Caudate nucleus (tissue), 63 donors: ENCODE measurements at places on chromosomes 2 and 18.

DNA sequence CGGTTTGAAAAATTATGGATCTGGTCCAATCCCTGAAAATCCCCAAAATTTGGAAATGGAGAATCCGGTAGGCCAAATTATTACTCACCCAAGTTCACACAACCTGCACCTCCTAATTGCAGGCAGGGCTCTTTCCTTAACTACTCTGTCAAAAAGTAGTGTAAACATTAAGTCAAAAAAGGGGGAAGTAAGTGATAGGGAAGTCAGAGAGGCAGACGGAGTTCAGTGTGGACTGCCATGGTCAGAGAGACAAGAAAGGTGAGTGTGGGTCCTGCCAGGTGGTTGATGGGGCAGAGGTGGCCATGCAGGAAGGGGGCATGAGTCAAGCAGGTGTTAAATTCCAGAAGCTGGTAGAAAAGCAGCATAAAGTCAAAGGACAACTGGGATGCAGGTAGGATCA, 104.7 kb upstream of the STPG4 start:
- no peak for DNase-seq

- no peak for DNase-seq
These were observed 50.0 kb downstream of the CPO start for GRCh38 chr2:206989311-206989710.

DNA sequence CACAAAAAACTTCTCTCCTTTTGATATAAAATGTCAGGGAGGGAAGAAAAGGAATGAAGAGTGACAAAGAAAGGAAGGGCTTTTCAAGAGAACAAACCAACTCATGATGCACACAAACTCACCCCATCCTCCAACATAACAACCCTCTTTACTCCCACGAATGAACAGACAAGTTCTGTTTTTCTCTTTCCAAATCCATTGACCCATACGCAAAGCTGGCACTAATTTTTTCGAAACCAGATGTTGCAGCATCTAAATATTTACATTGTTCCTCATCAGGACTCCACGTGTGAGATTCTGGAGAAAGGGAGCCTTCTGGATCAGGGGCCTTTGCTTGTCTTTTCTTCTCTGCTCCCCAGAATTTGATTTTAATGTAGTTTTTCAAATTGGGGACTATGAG, 143.3 kb upstream of the BCL2L11 start:
- no peak for DNase-seq

DNA sequence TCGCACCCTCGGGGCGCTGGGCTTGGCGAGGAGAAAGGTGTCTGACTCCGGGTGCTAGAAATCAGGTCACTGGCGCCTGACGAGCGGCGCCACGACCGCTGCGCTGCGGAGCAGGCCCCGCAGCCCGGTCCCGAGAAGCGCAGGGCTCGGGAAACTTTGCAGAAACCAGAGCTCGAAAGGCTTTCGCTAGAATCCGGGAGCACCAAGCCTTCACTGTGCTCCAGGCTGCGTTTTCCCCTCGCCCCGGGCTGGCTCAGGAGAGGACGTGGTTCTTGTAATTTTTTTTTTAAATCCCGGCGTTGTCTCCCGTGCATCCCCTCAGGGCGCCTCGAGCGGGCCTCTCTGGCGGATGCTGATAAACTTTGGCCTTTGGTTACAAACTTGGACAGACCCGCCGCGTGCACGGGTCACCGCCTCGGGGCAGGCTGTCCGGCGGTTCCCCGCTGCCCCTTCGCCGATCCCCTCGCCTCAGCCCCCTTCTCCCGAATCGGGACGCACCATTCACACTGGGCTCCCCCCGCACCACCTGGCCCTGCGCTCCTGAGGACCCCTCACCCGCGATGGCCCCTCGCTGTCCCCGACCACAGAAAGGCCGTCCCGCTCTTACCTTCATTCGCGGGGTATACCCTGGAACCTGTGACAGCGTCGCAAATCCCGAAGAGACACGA, 419 bp downstream of the EPHA4 start:
- no peak for DNase-seq

- DNase-seq: no peak
These were observed 82.2 kb upstream of the ITGA4 start for GRCh38 chr2:181374781-181375675.

GRCh38 chr2:234130777-234131181, 80.3 kb downstream of the SPP2 start:
- DNase-seq: peak; percentile 23

GRCh38 chr2:132901661-132902060, 231.7 kb upstream of the LYPD1 start:
- DNase-seq: no peak

GRCh38 chr2:123715467-123715982, 309.6 kb upstream of the CNTNAP5 start:
- DNase-seq: no peak

- no peak for DNase-seq
These were observed 633 bp downstream of the MALT1 start for GRCh38 chr18:58671632-58672564.

GRCh38 chr18:77911971-77912605, 662.4 kb downstream of the GALR1 start:
- no peak for DNase-seq

- no peak for DNase-seq
These were observed 400 bp upstream of the PRLH start for GRCh38 chr2:237565974-237566373.

- no peak for DNase-seq
These were observed 329.7 kb upstream of the KLHL29 start for GRCh38 chr2:23055251-23055650.

DNA sequence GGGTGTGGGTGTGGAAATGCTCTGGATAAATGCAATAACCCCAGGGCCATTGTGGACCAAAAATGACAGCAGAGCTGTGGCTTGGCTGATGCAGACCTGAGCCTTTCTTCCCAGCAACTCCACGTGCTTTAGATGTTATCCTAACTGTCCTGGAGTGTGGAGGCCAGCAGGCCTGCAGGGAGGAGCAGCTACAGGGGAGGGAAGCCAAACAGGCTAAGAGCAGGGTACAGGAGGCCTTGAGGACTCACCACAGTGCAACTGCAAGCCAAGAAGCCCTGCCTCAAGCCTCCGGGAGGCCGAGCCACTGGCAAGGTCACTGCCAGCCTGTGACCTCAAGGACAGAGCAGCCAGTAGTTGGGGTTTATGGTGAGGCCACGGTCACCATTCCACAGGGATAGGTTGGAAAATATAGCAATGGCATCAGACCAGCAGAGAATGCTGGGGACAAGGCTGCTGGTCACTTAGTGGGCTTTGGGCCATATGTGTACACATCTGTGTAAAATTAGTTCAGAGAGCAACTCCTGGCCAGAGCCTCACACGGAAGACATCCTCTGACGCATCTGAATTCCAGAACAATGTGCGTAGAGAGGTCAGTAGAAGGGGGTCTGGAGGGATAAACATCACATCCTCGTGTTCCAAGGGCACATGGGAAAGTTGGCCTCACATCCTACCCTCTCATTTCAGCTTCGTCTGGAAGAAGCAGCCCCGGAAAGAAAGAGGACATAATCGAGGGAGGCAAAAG, 76.2 kb upstream of the UPP2 start:
- no peak for DNase-seq

DNA sequence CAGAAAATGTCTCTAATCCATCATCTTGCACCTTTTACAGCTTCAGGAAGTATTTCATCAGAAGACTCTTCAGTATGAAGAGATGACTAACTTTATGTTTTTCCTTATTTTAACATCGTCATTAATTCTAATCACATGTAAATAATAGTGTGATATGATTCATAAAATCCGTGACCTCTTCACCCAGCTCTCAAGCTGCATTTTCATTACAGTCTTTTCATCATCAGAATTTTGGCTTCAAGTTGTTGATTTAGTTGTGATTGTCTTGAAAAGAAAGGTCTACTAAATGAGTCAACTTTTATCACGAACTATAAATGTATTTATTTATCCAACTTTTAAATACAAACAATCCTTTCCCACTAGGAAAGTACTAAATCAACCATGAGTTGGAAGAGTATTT, 410.3 kb downstream of the LRP1B start:
- no peak for DNase-seq

DNA sequence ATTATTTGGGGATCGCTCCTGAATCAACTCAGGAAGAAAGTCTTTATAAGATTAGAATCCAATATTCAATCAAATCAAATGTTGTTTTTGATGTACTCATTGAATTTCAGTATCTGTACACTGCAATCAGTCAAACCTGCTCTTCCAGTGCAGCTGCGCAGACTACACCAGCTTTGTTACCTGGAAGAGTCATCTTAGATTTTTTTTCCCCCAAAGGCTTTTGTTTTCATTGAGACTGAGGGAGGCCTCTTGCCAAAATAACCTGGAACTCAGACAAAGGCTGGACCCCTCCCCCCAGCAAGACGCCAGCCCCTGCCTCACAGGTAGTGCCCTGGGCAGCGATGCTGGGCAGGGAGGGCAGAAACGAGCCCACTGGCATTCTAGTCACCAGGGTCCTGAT, 74.8 kb downstream of the ARHGEF4 start:
- no peak for DNase-seq

DNA sequence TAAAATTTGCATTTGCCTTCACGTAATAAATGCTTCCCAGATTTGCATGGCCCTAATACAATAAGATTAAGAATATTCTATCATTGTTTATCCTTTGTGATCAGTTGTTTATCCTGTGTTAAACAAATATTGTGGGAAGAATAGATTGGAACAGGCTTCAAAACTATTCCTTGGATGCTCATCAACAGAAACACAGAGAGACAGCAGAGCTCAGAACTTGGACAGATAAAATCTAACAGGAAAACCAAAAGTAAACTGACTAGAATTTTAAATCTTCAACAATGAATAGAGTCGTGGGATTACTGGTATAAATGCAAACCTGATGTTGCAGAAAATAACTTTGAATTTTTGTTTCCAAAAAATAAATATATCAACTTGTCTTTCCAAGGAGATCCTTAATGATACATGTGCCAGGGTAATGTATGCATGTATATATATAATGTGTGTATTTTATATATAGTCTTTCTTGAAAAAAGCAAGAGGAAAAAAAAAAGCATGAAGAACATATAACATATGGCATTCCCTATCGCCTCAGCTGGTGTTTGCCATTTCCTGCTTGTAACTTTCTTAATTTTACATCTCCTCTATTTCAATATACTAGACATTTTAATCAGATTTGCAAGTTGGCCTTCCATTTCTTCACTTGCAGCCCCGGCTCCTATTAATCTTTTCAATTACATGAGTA, 59.9 kb upstream of the TANK start:
- no peak for DNase-seq

DNA sequence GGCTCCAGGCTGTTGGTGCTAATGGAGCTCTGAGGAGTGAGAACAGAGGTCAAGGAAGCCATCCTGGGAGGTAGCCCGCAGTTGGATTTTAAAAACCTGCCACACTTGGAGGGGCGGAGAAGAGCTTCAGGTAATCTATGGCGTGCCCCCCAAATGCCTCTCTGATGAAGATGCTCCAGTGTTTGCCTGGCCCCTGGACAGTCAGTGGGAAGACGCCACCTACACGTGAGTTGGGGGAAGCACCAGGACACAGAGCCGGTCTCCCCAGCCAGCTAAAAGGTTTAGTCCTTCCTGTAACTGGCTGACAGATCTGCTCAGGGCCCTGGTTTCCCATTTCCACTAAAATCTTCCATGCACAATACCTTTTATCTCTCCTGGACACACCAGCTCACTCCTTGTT, 225.0 kb downstream of the TTC32 start:
- no peak for DNase-seq

- DNase-seq: no peak
These were observed 184.9 kb upstream of the PARD3B start for GRCh38 chr2:204360218-204361007.

GRCh38 chr2:6254441-6254840, 562.3 kb downstream of the SOX11 start:
- DNase-seq: no peak

GRCh38 chr2:46488389-46488788, 9.0 kb downstream of the TMEM247 start:
- no peak for DNase-seq

- DNase-seq: no peak
These were observed 49.1 kb downstream of the POMC start for GRCh38 chr2:25119263-25119662.

- DNase-seq: no peak
These were observed 107.8 kb upstream of the COPS8 start for GRCh38 chr2:236977852-236978398.

DNA sequence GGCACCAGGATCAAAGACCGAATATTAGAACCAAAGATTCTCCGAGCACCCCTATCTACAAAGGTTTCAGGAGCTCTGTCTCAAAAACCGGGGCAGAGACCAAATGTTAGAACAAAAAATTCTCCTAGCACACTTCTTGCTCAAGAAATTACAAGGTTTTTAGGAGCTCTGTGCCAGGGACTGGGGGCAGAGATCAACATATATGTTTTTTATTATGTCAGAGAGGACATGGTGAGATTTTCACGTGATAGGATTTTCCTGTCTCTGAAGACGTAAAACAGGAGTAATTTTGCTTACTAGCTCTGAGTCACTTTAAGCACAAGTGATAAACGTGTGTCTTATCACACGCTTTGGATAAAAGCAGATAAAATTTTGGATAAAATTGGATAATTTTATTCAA, 34.8 kb upstream of the ODC1 start:
- no peak for DNase-seq

DNA sequence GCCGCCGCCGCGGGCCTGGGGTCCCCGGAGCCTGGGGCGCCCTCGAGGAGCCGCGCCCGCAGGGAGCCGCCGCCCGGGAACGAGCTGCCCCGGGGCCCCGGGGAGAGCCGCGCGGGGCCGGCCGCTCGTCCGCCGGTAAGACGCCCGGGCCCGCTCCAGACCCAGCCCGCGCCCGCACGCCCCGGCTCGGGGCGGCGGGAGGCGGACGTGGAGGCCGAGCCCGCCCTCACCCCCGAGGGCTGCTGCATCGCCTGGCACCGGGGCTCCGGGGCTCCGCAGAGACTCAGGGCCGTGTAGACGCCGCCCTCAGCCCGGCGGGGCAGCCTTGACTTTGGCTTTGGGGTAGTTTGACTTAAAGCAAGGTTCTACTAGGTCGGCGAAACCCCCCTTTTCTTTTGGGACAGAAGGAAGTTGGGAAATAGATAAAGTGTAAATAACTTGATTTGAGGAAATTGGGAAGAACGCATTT, 335 bp downstream of the ERFE start:
- no peak for DNase-seq

DNA sequence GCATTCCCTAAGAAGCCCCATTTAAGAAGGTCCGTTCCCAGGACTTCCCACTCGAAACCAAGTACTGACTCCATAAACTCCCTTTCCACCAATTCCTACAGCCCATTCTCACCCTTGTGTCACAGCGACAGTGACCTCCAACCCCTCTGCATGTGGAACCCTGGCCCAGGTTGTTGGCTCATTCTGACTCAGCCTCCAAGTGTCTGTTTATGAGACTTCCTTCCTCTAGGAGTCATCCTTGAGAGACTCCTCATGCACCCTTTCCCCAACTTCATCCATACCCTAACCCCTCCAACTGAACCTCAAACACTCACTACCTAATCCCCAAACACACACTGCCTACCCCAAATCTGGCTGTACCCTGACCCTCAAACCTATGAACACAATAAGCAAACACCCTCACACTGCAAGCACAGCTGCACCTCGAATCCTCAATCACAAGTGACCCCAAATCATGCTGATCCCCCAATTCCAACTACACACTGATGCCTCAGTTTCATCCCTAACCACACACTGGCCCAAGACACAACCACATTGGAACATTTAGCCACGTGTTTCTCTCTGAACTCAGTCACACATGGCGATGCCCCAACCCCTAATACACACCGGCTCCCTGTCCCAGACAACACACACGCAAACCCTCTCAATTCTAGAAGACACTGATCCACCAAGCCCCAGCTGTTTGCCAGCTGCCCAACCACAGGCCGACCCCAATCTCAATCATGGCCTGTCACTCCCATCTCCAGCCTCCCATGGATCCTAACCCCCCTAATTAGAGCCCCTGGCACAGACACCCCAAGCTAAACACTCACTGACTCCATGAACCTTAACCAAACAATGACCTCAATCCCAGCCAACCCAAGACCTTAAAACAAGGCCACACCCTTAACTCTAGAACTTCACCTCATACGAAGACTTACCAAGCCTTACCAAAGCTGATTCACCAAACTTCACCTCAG, 219.6 kb downstream of the CYP26B1 start:
- no peak for DNase-seq
